NCI-H1417 (cell line): ENCODE measurements at places on chromosomes 6 and 20.

DNA sequence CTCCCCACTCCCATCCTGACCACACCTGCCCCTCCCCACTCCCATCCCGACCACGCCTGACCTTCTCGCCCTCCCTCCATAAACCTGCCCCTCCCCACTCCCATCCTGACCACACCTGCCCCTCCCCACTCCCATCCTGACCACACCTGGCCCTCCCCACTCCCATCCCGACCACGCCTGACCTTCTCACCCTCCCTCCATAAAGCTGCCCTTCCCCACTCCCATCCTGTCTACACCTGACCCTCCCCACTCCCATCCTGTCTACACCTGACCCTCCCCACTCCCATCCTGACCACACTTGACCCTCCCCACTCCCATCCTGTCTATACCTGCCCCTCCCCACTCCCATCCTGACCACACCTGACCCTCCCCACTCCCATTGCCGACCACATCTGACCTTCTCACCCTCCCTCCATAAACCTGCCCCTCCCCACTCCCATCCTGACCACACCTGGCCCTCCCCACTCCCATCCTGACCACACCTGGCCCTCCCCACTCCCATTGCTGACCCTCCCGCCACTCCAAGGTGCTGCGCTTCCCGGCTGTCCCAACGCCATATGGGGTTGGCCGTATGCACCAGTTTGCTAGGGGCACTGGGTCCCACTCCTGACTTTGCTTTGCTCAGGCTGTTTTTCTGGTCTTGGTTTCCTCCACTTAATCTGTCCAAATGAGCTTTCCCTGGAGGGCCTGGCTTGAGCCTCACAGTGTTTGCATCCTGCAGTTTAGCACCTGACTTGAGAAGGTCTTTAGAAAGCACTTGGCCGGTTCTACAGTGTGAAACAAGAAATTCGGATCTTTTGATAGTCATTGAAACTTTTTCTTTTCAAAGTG lies 2.9 kb downstream of the KIF25 start:
- no peak for DNase-seq

- peak; percentile 66 for DNase-seq
These were observed 246.8 kb upstream of the SGK1 start for GRCh38 chr6:134564705-134565104.

DNA sequence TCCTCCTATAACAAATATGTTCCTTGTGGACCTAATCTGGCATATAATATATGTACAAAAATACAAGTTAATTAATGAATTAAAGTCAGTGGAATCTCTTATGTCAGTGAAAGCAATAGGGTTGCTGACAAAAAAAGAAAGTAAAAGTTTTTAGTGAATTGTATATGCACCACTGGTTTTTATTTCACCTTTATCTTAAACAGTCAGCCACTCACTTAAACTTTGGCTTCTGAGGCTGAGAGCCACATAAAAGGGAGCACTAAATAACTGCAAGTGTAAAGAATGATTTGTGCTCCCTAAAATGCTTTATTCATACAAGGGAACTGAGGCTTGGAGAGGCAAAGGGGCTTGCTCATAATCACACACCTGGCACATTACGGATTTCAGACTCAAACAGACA lies 9.9 kb upstream of the F13A1 start:
- DNase-seq: no peak

- DNase-seq: no peak
These were observed 733.3 kb downstream of the HACE1 start for GRCh38 chr6:104126315-104127005.

GRCh38 chr6:123859291-123859690 lies 55.6 kb downstream of the NKAIN2 start:
- no peak for DNase-seq

GRCh38 chr6:56851074-56851473 lies 103.8 kb upstream of the BEND6 start:
- DNase-seq: no peak

GRCh38 chr20:50850721-50851286 lies 55.9 kb downstream of the BCAS4 start:
- DNase-seq: no peak

DNA sequence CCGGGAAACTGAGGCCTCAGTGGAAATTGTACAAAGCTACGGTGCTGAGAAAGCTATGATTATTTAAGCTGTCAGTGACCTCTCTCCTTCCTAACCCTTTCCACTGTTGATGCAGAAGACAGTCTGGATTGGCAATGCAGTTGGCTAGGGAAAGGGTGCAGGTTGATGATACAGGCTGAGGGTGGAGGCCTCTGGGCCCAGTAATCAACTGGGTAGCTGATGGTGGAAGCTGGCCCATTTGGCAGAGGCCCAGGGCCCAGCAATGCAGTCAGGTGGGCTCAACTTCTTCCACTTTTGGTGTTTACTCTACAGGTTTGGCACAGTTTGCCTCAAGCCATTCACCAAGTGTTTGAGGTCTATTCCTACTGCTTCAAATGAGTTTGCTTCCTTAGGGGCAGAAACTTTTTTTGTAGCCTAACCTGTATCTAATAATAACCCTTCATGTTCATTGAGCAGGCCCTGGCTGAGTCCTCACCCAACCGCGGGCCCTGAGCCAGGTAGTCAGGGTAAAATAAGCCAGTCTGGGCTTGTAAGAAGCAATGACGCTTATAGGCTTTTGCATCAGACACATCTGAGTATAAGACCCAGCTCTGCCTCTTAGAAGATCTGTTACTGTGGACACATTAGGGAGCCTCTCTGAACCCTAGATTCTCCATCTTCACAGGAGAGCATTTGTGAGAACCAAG lies 12.1 kb downstream of the BCL2L1 start:
- peak; percentile 11 for DNase-seq

GRCh38 chr6:74717591-74717990 lies 488.3 kb downstream of the COL12A1 start:
- no peak for DNase-seq

DNA sequence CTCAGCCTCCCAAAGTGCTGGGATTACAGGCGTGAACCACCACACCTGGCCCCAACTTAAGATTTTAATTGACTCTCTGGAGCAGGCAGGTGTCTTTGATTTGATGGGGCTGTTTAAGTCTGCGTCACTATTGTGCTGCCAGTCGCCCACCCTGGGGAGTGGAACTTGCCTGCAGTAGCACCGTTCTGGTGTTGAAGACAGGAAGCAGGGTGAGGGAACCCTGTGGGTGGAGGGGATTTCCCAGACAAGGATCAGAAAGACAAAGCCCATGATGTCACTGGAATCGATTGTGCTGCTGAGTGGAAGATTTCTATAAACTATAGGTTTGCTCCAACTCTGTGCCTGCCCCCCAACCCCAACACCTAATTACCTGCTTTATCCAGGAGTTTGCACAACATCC lies 11.0 kb downstream of the ALDH8A1 start:
- peak; percentile 23 for DNase-seq

DNA sequence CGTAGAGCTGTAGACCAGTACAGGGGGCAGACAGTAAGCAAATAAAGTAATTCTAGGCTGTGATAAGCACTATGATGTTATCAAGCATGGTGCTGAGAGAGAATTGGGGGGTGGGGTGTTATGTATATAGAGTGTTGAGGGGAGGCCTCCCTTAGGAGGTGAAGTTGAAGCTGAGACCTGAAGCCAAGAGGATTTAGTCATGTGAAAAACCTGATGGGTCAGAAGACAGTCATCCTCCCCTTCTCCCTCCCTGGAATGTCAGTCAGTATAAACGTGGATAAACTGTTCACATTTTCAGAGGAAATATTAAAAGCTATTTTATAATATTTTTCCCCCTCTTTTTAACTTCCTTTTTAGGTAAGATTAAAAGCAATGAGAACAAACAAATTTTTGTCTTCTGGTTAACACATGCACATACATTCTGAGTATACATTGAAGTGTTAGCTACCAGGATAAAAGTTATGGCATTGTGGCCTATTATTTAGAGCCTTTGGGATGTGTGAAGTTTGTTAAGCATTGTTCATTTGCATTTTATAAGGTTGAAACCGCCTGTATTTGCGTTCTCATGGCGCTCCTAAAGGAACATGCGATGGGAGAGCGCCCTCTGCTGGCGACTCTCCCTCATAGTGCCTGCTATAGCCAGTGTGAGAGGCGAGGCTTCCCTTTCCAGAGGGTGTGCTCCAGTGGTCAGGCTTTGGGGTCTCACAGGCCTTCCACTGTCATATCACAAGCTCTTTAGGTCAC lies 35.4 kb upstream of the MAPK13 start:
- peak; percentile 84 for DNase-seq

DNA sequence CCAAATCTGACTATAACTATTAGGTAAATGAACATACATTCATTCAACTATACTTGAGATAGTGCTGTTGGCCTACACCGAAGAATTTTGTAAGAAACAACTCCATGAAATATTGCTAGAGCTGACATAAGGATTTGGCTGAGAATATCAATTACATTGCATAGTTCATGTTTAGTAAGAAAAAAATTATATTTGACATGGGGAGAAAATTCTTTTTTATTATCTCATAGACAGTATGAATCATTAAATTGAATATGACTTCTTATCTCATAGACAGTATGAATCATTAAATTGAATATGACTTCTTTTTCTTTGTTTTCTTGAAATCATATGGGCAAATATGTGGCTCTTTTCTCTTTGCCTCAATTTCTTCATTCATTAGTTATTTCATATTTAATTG lies 212.3 kb upstream of the HSF2 start:
- no peak for DNase-seq

GRCh38 chr6:14924126-14925024 lies 321.5 kb upstream of the JARID2 start:
- peak; percentile 80 for DNase-seq

GRCh38 chr20:62548471-62548870 lies 72.7 kb upstream of the GATA5 start:
- DNase-seq: no peak

- DNase-seq: no peak
These were observed 62.4 kb downstream of the PRSS35 start for GRCh38 chr6:83574783-83575182.

- DNase-seq: no peak
These were observed 70.6 kb downstream of the SHPRH start for GRCh38 chr6:145893586-145893985.

- DNase-seq: no peak
These were observed 70.3 kb downstream of the SMAP1 start for GRCh38 chr6:70738028-70738427.

DNA sequence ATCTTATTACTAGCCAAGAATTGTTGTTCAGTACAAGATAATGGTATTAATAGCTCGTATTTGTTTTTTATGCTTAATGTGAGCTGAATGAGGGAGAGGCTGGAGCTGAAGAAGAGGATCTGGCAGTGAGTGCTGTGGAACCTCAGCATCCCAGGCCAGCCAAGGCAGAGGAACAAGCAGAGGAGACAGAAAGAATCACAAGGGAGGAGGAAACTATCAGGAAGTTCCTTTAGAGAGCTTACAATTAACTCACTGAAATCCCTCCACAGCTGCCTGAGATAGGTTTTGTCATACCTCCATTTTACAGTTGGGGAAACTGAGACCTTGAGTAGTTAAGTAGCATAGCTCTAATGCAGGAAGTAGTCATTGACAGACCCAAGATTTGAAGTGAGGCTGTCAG lies 39.9 kb upstream of the TULP4 start:
- no peak for DNase-seq

- DNase-seq: no peak
These were observed 150.3 kb downstream of the NKAIN2 start for GRCh38 chr6:123953920-123954319.

- DNase-seq: no peak
These were observed 32.7 kb downstream of the BRPF3 start for GRCh38 chr6:36229223-36229622.

DNA sequence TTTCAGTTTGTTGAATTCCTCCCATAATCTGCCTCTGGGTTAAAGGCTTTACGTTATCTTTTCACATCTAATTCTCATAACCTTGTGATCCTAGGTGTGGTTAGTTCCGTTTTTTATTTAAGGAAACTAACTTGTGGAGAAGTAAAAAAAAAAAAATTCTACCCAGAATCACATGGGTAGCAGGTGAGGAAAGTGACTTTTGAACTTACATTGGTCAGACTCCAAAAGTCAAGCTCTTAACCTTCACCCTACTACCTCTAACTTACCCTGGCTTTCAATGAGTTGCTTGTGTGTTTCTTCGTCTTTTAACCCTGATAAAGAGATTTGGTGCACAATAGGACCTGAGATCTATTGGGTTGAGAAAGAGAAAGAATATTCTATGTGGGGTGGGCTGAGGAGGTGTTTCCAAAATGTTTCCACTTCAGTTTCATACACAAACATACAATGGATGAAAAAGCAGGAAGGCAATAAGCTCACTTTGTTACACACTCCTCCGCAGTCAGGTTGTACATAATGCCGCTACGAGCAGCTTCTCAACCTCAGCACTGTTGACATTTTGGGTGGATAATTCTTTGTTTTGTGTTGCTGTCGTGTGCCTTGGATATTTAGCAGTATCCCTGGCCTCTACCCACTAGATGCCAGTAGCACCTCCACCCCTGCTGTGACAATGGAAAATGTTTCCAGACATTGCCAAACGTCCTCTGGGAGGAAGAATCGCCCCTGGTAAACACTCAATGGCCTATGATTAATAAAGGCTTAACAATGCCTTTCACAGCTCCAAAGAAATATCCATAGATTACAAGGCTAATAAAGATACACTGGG lies 193.0 kb upstream of the ZNF217 start:
- no peak for DNase-seq

DNA sequence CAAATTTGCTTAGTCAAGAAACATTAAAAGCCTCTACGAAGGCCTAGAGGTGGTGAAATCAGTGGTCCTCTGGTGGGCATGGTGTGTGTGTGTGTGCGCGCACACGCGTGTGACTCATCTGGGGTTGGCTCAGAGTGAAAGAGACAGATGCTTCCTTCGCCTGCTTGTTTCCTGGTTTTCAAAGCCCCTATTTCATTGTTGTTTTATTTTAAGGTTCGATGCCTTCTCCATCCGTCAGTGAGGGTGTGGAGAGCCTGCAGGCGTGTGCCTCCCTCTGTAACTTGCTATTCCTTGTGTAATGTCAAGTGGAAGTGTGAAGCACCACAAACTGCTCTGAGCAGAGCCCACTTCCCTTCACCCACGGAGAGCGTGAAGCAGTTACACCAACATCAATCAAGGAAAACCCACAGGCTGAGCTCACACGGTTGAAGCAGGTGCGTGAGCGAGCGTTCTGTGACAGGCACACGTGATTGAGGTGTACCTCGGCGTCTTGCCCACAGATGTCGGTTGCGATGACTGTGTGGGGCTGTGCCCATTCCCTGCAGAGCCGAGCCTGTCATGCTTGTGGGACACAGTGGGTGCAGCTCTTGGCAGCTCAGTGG lies 233.9 kb downstream of the PRL start:
- no peak for DNase-seq

DNA sequence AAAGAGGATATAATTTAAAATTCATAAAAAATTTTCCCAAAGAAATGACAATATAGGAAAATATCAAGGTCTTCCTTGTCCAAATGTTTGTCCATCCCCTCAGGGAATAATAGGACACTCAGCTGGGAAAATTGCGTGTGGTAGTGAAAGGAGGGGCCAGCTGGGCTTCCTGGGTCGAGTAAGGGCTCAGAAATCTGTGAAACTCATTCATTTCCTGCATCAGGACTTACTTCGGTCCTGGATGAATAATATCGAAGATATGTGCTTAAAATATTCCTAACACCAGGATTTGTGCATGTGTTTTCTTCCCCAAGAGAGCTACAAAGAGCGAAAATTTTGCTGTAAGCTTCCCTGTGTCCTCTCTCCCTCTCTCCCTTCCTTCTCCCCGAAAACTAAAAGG lies 118.2 kb upstream of the GJE1 start:
- DNase-seq: peak; percentile 24
